ENCODE measurements at places on chromosomes 12 and 14.

- DNase-seq: no peak
- H3K4me3 ChIP-seq: no peak overlapping the region
- H3K27ac ChIP-seq: no peak overlapping the region
- H3K27me3 ChIP-seq: no peaks in the 10 kb centered on the region
- H3K36me3 ChIP-seq: no peaks in the 10 kb centered on the region
- peaks cover 17% of the 10 kb centered on the region for H3K4me1 ChIP-seq
These were observed 4.5 kb upstream of the SH2B3 start for GRCh38 chr12:111401167-111401605.

- H3K36me3 ChIP-seq: no peaks in the 10 kb centered on the region
- no peaks in the 10 kb centered on the region for H3K27me3 ChIP-seq
- no peak overlapping the region for H3K4me3 ChIP-seq
- peaks cover 2% of the 10 kb centered on the region for H3K4me1 ChIP-seq
- peak; percentile 44 for DNase-seq
These were observed 53.0 kb upstream of the KITLG start for GRCh38 chr12:88633312-88633711.

DNA sequence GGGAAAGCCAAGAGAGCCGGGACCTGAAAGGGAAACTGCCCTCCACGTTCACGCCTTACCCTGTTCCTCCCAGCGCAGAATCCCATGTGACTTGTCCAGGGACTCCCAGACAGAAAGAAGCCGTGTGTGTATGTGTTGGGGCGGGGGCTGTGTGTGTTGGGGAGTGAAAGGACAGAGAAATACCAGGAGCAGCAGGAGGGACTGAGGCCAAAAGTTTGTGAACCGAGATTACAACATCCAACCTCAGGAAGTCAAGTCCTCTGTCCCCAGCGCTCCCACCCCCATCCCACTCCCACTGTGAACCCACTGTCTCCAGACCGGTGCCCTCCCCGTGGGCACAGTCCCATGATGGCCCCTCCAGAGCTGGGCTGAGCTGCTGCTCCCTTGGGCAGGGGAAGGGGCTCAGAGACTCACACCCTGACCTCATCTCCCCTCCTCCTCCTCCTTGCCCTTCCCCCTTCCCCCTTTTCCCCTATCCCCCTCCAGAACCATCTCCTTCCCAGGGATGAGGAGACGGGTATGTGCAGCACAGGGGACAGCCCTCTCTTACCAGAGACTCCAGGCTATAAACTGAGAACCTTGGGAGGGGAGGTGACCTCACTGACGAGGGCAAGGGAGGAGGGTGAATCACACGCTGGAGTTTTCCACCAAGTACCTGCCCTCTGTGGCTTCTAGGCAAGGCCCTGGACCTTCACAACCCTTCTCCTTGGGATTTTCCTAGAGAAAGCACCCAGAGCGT is at the start of gene SLC6A12:
SLC6A12 (minus strand) TSS at position 155 of the 739 bp plus-strand sequence. CDS start 4,171 bp downstream, outside the sequence.
- no peak within 1 kb of the TSS for H3K4me3 ChIP-seq
- no peak within 1 kb of the TSS for H3K27ac ChIP-seq
- no peaks in the 10 kb centered on the region for H3K4me1 ChIP-seq
- H3K36me3 ChIP-seq: no peaks in the 10 kb centered on the region

DNA sequence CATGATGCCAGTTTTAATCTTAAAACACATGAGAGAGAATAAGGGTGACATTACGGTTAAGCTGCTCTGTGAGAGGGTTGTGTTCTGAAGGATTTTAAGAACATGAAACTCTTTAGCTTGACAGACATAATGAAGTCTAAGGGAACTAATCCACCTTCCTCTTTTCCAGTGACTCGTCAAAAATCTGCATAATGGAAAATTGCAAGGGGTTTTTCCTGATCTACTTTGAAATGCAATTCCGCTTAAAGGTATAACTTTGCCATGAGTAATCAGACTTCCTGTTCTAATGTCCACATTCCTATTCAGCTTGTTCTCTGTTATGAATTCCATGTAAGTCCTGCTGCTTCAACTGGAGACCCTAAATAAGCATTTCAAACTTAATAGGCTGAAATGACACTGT is at the start of gene ZNF705A:
ZNF705A (plus strand) TSS at position 171 of the 400 bp plus-strand sequence. CDS start 15,611 bp downstream, outside the sequence.
- H3K27ac ChIP-seq: peak within 1 kb of the TSS; percentile 44
- peaks cover 16% of the 10 kb centered on the region for H3K4me1 ChIP-seq
- peak; percentile 51 for DNase-seq
- H3K27me3 ChIP-seq: no peaks in the 10 kb centered on the region
- no peaks in the 10 kb centered on the region for H3K36me3 ChIP-seq
- no peak within 1 kb of the TSS for H3K4me3 ChIP-seq

- DNase-seq: no peak
- no peaks in the 10 kb centered on the region for H3K4me1 ChIP-seq
- no peaks in the 10 kb centered on the region for H3K36me3 ChIP-seq
- no peak overlapping the region for H3K27ac ChIP-seq
- H3K27me3 ChIP-seq: no peaks in the 10 kb centered on the region
These were observed 136.4 kb downstream of the MDGA2 start for GRCh38 chr14:47539031-47539461.

GRCh38 chr14:65371784-65372183 is 40.7 kb upstream of the FUT8 start:
- no peak overlapping the region for H3K27ac ChIP-seq
- no peak for DNase-seq
- no peaks in the 10 kb centered on the region for H3K4me1 ChIP-seq
- H3K36me3 ChIP-seq: no peaks in the 10 kb centered on the region

DNA sequence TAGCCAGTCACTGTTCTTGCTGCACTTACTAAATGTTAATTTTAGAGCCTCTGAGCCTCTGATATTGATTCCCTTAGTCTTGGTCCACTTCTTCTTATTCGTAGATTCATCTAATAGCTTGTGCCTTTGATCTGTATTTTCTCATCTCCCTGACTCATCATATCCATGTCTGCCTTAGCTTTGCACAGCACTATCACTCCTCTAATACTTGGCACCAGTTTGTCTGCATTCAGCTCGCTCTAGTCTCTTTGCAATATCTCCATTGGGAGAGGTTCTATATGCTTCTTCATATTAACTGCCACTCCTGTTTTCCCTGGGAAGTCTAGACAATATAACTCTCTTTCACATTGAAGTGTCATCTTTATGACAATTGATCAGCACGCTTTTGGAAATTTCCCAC is 68.5 kb upstream of the CSRP2 start:
- H3K4me3 ChIP-seq: no peak overlapping the region
- H3K27me3 ChIP-seq: no peaks in the 10 kb centered on the region
- no peak overlapping the region for H3K27ac ChIP-seq
- no peak for DNase-seq

- H3K36me3 ChIP-seq: no peaks in the 10 kb centered on the region
- peak overlapping the region; percentile 35 for H3K4me3 ChIP-seq
- no peaks in the 10 kb centered on the region for H3K27me3 ChIP-seq
These were observed 120.3 kb downstream of the GARIN6 start for GRCh38 chr12:99767809-99768208.

DNA sequence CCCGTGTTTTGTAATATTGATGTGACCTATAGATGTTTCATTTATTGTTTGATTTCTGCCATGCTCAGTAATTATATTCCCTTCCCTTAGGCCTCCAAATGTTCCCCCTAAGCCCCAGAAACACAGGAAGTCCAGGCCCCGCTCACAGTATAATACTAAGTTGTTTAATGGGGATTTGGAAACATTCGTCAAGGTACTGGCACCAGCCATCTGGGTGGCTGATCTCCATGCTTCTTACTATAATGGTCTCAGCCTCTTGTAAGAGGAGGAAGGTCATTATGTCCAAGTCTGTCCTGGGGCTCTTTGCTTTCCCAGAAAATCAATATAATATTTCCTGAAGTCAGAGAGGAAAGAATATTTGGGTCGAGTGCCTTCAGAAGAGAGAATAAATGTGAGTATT is 130.9 kb downstream of the KICS2 start:
- peaks cover 17% of the 10 kb centered on the region for H3K36me3 ChIP-seq
- no peaks in the 10 kb centered on the region for H3K27me3 ChIP-seq

GRCh38 chr12:119151445-119152026 is 27.2 kb upstream of the HSPB8 start:
- no peaks in the 10 kb centered on the region for H3K27me3 ChIP-seq
- H3K4me3 ChIP-seq: no peak overlapping the region

GRCh38 chr12:100453951-100454350 is 19.7 kb upstream of the NR1H4 start:
- no peak for DNase-seq
- H3K4me3 ChIP-seq: no peak overlapping the region
- H3K27ac ChIP-seq: no peak overlapping the region
- no peaks in the 10 kb centered on the region for H3K27me3 ChIP-seq
- H3K4me1 ChIP-seq: no peaks in the 10 kb centered on the region

DNA sequence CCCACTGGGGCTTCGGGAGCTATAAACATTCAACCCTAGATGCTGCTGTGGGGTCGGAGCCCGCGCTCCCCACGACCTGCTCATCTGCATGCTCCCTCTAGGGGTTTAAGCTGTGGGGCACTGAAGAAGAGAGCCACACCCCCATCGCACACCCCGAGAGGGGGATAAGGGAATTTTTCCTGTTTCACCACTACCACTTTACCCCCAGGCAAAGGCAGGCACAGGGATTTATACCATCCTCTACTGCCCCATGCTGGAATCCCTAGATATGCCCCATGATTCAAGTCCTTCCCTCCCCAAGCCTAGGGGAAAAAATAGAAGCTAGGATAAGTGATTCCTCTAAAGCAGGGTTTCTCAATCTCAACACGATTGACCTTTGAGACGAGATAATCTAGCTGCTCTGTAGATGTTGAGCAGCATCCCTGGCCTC is 59.9 kb upstream of the CCDC60 start:
- no peak for DNase-seq
- H3K4me1 ChIP-seq: no peaks in the 10 kb centered on the region
- no peaks in the 10 kb centered on the region for H3K27me3 ChIP-seq
- no peak overlapping the region for H3K27ac ChIP-seq
- H3K36me3 ChIP-seq: no peaks in the 10 kb centered on the region
